Cardiac muscle cell (in vitro differentiated cells and primary cell): ENCODE measurements at places on chromosomes 3 and 15.

DNA sequence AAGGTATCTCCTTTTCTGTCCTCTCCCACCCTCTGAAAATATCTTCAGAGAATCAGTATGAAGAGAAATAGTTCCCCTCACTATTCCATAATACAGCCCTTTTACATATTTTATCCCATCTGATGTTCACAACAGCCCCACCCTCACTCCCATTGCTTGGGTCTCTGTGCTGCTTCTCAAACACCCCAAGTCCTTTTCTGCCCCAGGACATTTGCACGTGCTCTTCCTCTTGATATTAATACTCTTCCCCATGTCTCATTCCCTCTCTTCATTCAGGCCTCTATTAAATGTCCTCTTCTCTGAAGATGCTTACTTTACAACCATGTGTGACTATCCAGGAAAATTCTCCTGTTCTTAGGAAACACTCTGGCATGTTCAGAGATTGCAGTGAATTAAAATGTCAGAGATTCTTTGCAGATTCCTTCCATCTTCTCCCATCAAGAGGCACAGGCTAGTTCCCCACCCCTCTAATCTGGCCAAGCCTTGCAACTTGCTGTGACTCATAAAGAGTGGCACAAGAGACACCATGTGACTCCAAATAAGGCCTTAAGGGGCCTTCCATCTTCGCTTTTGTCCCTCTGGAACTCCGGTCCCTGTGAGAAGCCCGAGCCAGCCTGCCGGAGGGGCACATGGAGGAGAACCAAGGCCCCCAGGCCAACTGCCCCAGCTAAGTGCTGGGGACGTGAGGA lies 128.5 kb downstream of the CHSY1 start:
- no peaks in the 10 kb centered on the region for H3K27me3 ChIP-seq
- no peak overlapping the region for H3K27ac ChIP-seq
- DNase-seq, result no peak
- H3K4me1 ChIP-seq, result peaks cover 27% of the 10 kb centered on the region
- H3K36me3 ChIP-seq, result no peaks in the 10 kb centered on the region
- no peak overlapping the region for H3K4me3 ChIP-seq

DNA sequence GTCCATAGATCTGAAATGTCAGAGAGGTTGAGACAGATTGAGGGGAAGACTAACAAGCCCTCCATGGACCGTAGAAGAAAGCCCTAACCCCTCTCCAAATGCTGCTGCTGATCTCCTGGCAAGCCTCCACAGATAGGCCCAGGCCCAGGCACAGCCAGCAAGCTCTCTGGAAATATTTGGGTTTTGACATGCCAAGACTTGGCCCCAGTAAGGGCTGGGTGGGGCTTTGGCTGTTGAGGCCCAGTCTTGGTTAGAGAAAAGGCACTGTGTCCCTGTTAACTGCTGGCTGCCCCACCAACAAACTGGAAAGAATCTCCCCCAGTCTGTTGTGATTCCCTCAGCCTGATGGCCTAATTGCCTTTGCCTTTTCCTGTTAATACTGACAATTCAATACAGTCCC lies 208.8 kb upstream of the CTDSPL start:
- DNase-seq, result no peak
- H3K27ac ChIP-seq, result no peak overlapping the region
- H3K4me3 ChIP-seq, result no peak overlapping the region

- H3K4me3 ChIP-seq, result no peak overlapping the region
- no peak overlapping the region for H3K27ac ChIP-seq
- H3K4me1 ChIP-seq, result peaks cover 22% of the 10 kb centered on the region
- DNase-seq, result peak; percentile 26
Measured at GRCh38 chr15:43919540-43920253, 92.9 kb downstream of the WDR76 start.

DNA sequence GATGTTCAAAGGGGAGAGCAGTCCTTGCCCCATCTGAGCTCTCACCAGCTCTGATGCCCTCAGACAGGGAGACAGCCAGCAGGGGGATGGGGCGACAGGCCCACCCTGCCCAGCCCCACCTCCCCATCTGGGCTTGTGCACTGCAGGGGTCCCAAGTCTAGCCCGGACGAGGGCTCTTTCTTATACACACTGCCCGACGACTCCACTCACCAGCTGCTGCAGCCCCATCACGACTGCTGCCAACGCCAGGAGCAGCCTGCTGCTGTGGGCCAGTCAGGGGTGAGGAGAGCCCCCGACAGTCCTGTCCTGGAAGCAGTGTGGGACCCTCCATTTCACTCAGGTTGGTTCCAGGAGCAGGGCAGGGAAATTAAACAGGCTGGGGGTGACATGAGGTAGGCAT lies 73.9 kb downstream of the BOC start:
- H3K36me3 ChIP-seq, result no peaks in the 10 kb centered on the region
- no peak for DNase-seq
- no peak overlapping the region for H3K4me3 ChIP-seq

DNA sequence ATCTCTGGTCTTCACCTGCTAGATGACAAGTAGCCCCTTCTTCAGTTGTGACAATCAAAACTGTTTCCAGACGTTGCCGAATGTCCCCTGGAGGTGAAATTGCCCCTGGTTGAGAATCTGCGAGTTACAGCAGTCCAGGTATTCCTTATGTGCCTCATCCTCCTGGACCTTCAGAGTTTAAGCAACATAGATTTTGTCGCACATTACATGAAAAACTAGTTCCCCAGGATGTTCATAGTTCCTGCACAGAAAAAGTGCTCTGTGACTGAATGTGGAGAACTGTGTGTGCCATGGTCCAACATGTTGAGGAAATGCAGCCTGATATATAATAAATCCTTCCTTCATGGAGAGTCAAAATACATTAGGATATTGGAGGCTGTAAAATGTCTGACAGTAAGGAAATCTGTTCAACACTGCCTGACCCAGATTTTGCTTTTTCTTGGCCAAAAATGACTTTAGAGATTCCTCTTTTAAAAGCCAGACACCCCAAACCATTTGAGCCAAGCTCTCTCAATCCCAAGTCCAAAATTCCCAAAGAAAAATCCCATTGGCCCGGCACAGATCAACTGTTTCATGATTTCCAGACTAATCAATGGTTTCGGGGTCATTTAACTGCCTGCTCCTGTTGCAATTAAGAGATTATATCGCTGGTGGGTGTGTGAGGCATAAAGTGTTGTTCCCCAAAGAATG lies 20.4 kb upstream of the SHC4 start:
- H3K27ac ChIP-seq, result no peak overlapping the region
- H3K27me3 ChIP-seq, result no peaks in the 10 kb centered on the region
- H3K4me1 ChIP-seq, result no peaks in the 10 kb centered on the region
- no peak for DNase-seq
- no peak overlapping the region for H3K4me3 ChIP-seq
- no peaks in the 10 kb centered on the region for H3K36me3 ChIP-seq

DNA sequence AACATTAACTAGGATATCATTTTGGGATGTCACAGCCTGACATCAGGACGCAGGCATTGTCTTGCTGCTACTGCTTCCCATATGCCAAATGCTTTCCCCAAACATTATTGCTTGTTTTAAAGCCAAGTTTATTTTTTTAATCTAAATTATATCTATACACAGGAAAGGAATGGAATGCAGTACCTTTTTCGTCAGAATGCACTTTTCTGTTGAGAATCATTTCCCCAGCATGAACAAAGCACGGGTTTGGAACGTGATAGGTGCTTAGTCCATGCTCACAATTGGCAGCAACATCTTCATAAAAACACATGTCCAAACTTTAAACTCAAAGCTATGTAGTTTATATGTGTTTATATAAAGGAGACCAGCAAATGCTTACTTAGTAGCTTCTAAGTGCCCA lies 26.1 kb downstream of the PXK start:
- H3K4me1 ChIP-seq, result peaks cover 3% of the 10 kb centered on the region
- H3K36me3 ChIP-seq, result no peaks in the 10 kb centered on the region

GRCh38 chr15:80404761-80405553 lies 775 bp downstream of the ARNT2 start:
- peak overlapping the region; percentile 76 for H3K4me3 ChIP-seq
- peaks cover 57% of the 10 kb centered on the region for H3K27me3 ChIP-seq
- peak; percentile 23 for DNase-seq
- H3K36me3 ChIP-seq, result no peaks in the 10 kb centered on the region

DNA sequence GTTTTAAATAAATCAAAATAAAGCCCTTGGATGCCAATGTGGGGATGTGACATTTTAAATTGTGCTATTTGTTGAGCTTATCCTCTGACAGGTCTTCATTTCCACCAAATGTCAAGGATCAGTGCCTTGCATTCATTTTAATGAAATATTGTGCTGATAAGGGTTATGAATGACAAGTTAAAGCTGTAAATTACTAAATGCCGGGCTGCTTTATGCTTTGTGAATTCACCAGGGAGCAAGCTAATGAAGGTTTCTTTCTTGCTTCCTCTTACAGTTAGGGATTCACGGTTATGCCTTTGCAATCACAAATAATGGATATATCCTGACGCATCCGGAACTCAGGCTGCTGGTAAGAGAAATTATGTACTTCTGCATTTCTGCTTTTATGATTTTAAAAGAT lies 81.7 kb downstream of the LRTM1 start:
- no peak for DNase-seq
- H3K4me3 ChIP-seq, result no peak overlapping the region
- no peaks in the 10 kb centered on the region for H3K36me3 ChIP-seq

- no peak overlapping the region for H3K27ac ChIP-seq
- DNase-seq, result peak; percentile 73
- H3K36me3 ChIP-seq, result peaks cover 61% of the 10 kb centered on the region
- no peaks in the 10 kb centered on the region for H3K4me1 ChIP-seq
Measured at GRCh38 chr3:15438983-15439382, 11.6 kb downstream of the EAF1 start.

- peaks cover 27% of the 10 kb centered on the region for H3K36me3 ChIP-seq
- no peak overlapping the region for H3K4me3 ChIP-seq
- H3K27me3 ChIP-seq, result no peaks in the 10 kb centered on the region
- peaks cover 58% of the 10 kb centered on the region for H3K4me1 ChIP-seq
Measured at GRCh38 chr3:39147711-39148434, 5.5 kb downstream of the CSRNP1 start.

GRCh38 chr3:69747511-69748258 lies 8.4 kb downstream of the MITF start:
- H3K27ac ChIP-seq, result no peak overlapping the region
- H3K36me3 ChIP-seq, result no peaks in the 10 kb centered on the region
- no peaks in the 10 kb centered on the region for H3K27me3 ChIP-seq
- DNase-seq, result no peak
- peaks cover 11% of the 10 kb centered on the region for H3K4me1 ChIP-seq
- no peak overlapping the region for H3K4me3 ChIP-seq

DNA sequence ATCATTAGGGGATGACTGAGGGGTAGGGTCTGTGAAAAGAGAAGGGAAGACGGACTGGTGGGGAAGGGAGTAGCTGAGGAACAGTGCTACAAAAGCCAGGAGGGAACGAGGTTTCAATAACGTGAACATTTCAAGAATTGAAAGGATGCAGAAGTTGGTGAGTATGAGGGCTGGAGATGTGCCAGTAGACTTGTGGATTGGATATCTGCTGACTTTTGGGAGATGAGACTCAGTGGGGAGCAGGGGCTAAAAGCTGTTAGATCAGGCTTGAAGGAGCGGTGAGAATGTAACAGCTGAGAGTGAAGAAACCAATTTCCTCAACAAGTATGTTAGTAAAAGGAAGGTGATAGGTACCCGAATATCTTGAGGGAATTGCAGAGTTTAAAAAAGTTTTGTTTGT lies 65.2 kb downstream of the GTPBP8 start:
- H3K27ac ChIP-seq, result no peak overlapping the region
- DNase-seq, result peak; percentile 22
- H3K27me3 ChIP-seq, result no peaks in the 10 kb centered on the region
- no peaks in the 10 kb centered on the region for H3K36me3 ChIP-seq
- H3K4me3 ChIP-seq, result no peak overlapping the region

DNA sequence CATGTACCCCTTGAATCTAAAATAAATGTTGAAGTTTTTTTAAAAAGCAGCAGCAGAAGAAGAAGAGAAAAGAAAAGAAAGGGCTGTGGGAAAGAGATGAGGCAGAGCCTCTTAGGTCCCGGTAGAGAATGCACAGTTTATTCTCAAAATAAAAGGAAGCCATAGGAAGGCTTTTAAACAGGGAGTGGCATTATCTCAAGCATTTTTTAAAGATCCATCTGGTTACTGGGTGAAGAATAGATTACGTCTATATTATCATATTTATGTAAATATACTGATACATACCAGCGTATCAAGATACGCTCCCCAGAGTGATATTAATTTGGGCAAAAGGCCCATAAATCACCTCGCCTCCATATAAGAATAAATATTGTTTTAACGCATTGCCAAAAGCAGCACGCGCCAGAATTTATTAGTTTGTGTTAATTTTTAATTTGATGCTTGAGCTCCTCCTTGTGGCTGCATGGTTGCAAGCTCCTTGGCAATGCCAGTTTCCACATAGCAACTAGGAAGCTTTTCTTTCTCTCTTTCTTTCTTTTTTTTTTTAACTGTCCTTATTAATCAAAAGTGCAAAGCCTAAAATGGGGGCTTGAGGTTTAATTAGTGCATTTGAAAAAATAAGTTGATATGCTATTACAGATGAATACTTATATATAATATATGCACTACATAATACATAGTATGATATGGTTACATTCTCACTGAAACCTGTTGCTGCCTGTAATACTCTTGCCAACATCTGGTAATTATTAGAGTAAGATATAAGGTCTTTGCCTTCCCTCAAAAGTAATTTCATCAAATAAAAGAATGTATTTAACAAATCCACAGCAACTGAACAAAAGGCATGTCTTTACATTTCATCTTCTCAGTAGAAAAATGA lies 242.8 kb upstream of the UBE2E2 start:
- H3K27ac ChIP-seq, result no peak overlapping the region
- no peaks in the 10 kb centered on the region for H3K36me3 ChIP-seq
- H3K4me1 ChIP-seq, result no peaks in the 10 kb centered on the region
- peak; percentile 67 for DNase-seq

GRCh38 chr3:128080323-128081080 lies 28.3 kb downstream of the SEC61A1 start:
- no peaks in the 10 kb centered on the region for H3K27me3 ChIP-seq
- peaks cover 18% of the 10 kb centered on the region for H3K4me1 ChIP-seq
- peak; percentile 77 for DNase-seq
- no peak overlapping the region for H3K4me3 ChIP-seq
- H3K36me3 ChIP-seq, result no peaks in the 10 kb centered on the region
